ENCODE measurements at places on chromosomes 6 and 20.

GRCh38 chr6:148887181-148887580, 140.4 kb downstream of the UST start:
- no peak for DNase-seq

DNA sequence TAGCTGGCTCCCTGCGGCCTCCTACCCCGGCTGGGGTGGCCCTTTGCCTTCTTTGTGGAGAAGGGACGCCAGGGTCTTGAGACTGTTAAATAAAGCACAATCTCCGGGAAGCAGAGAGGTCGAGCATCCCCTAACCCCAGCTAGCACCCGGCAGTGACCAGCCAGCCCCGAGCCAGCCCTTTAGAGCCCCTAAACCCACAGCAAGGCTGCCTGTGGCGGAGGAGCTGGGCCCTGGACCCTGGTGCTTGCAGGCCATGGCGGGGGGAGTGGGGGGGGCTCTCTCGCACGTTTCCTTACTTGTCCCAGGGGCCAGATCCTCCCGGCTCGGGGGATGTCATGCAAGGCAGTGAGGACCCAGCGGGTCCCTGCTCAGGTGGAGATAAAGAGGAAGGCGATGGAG, 49.2 kb upstream of the GATA5 start:
- no peak for DNase-seq

DNA sequence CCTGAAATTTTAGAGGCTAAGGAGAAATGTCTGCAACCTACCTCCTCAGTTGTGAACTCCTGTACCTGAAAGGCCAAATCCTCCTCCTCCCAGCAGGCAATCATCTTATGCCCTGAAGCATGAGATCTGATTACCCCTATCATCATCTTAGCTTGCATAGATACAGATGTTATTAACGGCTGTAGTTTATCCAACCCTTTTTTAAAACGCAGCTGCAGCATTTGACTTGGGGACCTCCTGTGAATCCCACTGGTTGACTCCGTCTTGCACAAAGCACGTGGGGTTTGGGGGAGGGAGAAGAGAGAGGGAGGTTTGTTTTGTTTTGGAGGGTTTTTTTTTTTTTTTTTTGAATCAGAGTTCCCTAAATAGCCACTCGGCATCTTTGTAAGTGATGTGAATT, 5.8 kb upstream of the NR2E1 start:
- no peak for DNase-seq

DNA sequence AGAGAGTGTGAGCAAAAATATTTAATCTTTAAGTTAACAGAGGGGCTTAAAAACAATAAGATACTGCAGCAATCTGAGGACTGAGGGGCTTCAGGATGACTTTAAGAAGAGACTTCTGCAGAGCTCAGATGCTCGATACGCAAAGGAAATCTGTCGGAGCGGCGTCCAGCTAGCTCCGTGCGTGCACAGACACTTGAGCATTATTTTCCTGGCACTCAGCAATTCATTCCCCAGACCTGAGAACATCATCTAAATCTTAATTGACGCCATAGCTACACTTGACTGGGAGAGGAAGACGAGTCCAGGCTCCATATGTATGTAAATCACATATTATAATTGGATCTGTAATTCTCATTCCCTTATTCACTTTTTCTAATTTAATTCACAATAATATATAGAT, 228.2 kb downstream of the SOD2 start:
- DNase-seq: no peak

- no peak for DNase-seq
Measured at GRCh38 chr6:110125361-110125760, 54.1 kb downstream of the WASF1 start.

GRCh38 chr6:65627015-65627414, 80.0 kb downstream of the EYS start:
- DNase-seq: no peak

GRCh38 chr20:4453359-4453758, 268.4 kb upstream of the PRND start:
- no peak for DNase-seq

GRCh38 chr6:13419422-13420195, 67.8 kb downstream of the GFOD1 start:
- DNase-seq: no peak

DNA sequence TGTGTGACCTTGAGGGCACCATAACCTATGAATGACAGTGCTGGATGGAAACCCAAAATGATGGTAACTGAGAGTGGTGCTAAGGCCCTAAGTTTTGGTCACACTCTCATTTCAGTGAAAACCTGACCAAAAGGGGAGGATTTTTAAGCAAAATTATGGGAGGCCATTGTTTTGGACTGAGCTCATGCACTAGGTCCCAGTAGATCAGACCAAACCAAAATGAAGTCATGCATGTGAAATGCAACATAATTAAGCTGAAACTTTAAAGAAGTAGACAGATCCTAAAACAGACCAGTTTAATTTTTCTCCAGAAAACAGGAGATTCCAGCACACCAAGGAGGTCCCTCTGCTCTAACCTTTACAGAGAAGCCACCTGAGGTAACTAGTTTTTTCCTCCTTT, 24.0 kb upstream of the THBS2 start:
- no peak for DNase-seq

DNA sequence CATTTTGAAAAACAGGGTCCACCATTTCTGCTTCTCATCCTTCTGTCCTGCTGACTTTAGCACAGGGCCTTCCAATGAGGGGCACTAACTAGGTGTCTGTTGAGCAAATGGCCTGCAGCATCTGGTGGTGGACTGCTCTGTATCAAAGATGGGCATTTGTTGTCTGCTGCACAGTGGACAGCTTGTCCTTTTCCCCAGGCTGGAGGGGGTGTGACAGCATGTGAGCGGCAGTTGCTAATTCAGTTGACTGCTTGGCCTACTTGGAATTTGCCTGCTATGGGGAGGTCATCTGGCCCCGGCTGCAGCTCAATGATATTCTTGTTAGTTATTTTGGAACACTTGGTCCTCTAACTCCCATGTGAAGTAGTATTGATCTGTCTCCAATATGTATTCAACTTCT, 93.7 kb downstream of the SH3BGRL2 start:
- DNase-seq: no peak
